Activated CD4-positive, alpha-beta T cell treated with anti-CD3 and anti-CD28 coated beads for 24 hours (primary cell): ENCODE measurements at places on chromosomes 11 and 22.

- DNase-seq = no peak
These were observed 498.5 kb downstream of the NTM start for GRCh38 chr11:131868629-131869507.

- no peak for DNase-seq
These were observed 113.2 kb downstream of the NECTIN1 start for GRCh38 chr11:119615882-119616196.

DNA sequence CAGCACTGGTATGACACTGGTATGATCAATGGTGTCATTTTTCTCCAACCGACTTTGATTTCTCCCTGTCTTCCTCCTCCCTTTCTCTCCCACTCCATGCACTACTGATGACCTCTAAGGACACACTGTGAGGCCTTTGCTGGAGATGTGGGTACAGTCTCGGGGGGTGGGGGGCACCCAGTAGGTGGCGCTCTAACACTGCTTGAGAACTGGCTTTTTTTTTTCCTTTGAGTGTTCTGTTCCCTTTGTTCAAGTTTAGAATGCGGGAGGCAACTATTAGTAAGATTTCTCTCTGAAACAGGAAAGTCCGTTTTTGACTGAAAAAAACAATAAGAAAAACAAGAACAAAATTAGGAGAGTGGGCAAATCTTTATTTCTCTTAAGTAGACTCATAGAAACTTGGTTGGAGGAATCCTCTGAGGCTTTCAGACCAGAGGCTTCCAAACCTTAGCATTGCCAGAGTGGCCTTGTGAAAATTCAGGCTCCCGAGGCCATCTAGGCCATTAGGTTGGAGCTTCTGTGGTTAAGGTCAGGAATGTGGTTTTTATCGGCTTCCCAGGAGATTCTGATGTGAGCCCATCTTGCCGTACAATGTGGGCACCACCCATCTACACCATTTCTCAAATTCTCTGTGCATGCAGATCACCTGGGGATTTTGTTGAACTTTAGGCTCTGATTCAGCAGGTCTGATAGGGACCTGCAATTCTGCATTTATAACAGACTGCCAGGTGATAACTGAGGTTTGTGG lies 43.2 kb downstream of the PANX1 start:
- DNase-seq = peak; percentile 6

DNA sequence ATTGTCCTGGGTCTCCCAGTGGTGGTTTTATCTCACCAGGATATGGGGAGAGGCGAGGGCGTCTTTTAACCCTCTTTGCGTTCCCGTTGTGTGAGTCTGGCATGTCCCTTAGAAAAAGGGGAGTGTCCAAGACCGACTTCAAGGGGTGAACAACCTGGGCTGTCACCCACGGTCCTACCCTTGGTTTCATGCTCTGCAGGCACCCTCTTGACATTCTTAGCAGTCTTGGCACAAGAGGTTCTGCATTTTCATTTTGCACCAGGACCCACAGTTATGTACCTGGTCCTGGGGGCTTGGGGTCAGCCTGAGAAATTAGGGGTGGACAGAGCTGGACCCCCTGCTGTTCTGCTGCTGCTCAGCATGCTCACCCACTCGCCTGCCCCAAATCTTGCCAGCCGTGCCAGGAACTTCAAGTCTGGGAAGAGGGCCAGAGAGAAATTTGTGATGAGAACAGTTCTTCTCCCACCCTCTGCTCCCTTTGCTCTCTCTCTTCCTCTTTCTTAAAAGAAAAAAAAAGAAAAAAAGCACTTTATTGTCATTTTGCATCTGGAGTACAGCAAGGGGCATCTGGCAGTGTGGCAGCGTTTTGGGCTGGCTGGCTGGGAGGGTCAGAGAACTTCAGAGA lies 471.2 kb downstream of the MIAT start:
- no peak for DNase-seq

- DNase-seq = no peak
These were observed 873 bp downstream of the OTOG start for GRCh38 chr11:17547932-17548331.

GRCh38 chr22:26143806-26144325 lies 25.4 kb upstream of the SEZ6L start:
- DNase-seq = no peak

GRCh38 chr11:126265811-126266210 lies 2.9 kb downstream of the SRPRA start:
- no peak for DNase-seq

DNA sequence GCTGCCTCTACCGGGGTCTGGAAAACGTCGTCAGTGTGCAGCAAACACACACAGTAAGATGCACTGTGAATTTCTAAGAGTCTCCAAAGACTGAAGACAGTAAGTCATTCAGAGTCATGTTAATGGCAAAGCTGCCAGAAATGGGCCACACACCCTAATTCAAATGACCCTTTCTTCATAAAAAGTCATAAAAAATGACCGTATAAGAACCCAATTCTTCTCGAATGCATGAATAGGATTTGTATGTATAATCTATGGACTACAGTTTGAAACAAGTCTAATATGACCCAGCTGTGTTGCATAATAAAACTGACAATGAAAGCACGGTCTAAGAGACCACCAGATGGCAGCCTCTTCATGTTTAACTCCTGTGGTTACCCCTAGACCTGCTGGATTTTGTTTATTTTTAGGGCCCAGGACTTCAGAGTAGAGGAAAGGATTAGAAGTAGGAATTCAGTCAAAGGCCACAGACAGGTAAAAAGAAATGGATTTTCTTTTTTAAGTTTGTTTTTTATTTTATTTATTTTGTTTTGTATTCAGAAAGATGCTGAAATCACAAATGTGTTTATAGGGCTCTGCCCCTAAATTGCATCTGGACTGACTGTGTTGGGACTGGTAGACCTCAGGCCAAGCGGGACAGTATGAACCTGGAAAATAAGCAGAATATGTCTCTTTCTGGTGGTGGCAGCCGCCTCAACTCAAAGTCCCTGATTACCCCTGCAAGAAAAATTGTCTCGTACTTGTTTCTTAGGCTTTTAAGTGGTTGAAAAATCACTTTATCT lies 32.1 kb upstream of the SLC5A12 start:
- no peak for DNase-seq
